IPS-NIHi11 (cell line): ENCODE measurements at places on chromosomes 1 and 21.

- DNase-seq: peak; percentile 13
These were observed 746 bp downstream of the MACF1 start for GRCh38 chr1:39205102-39205780.

DNA sequence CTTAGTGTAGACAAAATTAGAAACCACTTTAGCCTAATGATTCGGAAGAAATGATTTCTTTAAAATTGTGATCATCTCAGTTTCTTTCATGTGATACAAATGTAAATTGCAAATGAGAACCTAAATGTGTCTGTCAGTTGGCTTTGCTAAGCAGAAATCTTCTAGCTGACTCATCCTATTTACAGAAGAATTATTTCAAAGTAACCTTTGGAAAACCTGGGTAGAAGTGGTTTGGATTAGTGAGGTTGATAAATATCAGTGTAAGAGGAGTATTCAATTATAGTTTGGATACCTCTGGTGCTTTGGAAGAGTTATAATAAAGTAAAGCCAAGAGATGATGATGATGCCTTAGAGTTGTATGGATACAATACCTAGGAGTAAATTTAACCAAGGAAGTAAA, 37.4 kb downstream of the CC2D1B start:
- no peak for DNase-seq

DNA sequence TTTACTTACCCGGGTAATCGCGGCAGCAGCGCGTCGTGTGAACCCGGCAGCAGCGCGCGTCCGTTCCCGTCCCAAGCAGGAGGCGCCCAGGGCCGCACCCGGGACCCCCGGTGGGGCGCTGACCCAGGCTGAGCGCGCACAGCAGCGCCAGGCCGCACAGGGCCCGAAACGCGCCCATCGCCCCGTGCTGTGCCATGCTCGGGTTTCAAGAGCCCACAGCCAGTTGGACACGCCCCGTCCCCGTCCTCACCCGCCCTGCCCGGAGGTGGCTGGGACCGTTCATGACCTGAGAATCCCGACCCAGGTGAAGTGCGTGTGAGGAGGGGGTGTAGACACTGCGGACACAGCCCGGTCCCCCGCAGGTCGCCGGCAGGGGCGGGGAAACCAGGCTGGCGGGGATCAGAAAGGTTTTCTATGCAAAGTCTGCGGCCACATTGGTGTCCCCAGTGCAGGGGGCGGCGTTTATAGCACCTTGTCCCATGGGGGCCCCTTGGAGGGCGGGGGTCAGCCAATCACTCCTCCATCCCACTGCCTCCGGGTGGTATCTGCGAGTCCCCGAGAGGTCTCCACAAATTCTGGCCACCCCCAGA, at the start of gene TNFRSF18:
Gene TNFRSF18, minus strand, starts transcription at position 217 of the 590 bp plus-strand sequence. Its CDS starts 21 bp downstream, at position 196.
- peak; percentile 78 for DNase-seq

- DNase-seq: peak; percentile 87
These were observed 30.5 kb downstream of the MROH7 start for GRCh38 chr1:54671985-54672608.

DNA sequence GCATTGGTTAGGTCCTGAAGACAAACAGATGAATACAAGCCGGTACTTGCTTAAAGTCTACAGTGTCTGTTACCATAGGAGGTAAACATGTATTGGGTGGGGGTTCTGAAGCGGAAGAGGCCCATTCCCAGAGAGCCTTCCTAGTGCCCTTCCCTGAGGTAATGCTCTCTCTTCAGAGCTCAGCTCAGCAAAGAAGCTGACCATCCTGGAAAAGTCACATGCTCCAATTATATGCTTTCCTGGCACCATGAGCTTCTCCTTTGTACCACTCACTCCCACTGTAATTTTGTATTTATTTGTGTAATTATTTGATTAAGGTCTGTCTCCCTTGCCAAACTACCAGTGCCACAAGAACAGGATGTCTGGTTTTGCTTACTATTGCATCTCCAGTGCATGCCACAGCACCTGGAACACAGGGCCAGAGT, 42.0 kb downstream of the RAB3B start:
- DNase-seq: no peak

GRCh38 chr1:246579818-246580217, 13.6 kb downstream of the CNST start:
- DNase-seq: no peak

GRCh38 chr1:220696863-220697231, 6.7 kb downstream of the C1orf115 start:
- DNase-seq: no peak
